ENCODE measurements at places on chromosomes 16 and 17. TPM values are rescaled to one million over a fixed set of nuclear protein-coding genes. Genes with fewer than 3 reads are reported as not detected.

GRCh38 chr17:57747221-57748017 is 2.3 kb upstream of the CCDC182 start:
- peaks cover 2% of the 10 kb centered on the region for H3K27me3 ChIP-seq
- DNase-seq, result peak; percentile 53
- H3K4me3 ChIP-seq, result no peak overlapping the region
- no peaks in the 10 kb centered on the region for H3K36me3 ChIP-seq

DNA sequence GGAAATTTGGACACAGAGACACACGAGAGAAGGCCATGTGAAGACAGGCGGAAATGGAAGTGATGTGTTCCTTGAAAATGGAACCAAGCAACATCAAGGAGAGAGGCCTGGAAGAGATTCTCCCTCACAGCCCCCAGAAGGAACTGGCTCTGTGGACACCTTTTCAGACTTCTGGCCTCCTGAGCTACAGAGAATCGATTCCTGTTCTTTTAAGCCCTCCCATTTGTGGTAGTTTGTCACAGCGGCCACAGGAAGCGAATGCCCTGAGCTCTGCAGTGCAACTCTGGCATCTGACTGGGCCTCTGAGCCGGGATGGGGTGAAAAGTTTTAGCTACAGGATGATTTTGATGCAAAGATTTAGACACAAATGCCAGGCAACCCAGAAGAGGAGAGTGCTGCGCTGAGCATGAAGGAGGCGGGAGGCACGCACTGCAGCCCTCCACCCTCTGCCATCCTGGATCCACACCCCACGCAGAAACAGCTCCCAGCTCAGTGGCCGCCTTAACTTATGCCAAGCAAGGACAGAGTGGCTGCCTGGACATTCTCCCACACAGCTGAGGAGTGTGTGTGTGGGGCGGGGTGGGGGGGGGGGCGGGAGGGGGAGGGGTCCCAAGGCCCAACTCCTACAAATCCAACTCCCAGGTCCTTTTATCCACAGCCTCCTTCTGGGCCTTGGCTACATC is 2.2 kb downstream of the TIMP2 start:
- H3K27ac ChIP-seq, result no peak overlapping the region
- peaks cover 10% of the 10 kb centered on the region for H3K4me1 ChIP-seq
- H3K4me3 ChIP-seq, result no peak overlapping the region
- no peak for DNase-seq
- no peaks in the 10 kb centered on the region for H3K36me3 ChIP-seq

DNA sequence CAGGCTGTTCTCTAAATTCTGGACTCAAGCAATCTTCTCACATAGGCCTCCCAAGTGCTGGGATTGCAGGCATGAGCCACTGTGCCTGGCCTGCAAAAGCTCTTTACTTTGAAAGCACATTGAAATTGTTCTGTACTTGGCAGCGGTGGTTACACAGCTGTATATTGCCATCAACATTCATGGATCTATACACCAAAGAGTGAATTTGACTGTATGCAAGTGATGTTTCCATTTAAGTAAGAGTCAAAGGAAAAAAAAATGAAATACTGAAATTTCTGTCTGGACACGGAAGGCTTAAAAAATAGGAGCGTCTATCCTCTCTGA is 450.6 kb upstream of the PSMD7 start:
- no peak for DNase-seq
- H3K4me1 ChIP-seq, result no peaks in the 10 kb centered on the region
- no peaks in the 10 kb centered on the region for H3K36me3 ChIP-seq
- H3K27me3 ChIP-seq, result no peaks in the 10 kb centered on the region

- no peaks in the 10 kb centered on the region for H3K36me3 ChIP-seq
- no peak overlapping the region for H3K27ac ChIP-seq
- no peak overlapping the region for H3K4me3 ChIP-seq
These were observed 5.9 kb downstream of the RNF222 start for GRCh38 chr17:8391711-8392110.

- no peak overlapping the region for H3K4me3 ChIP-seq
- peaks cover 36% of the 10 kb centered on the region for H3K36me3 ChIP-seq
- no peaks in the 10 kb centered on the region for H3K27me3 ChIP-seq
- DNase-seq, result peak; percentile 79
These were observed 80.1 kb downstream of the SOCS1 start for GRCh38 chr16:11175787-11176341.

GRCh38 chr17:20284022-20284421 is 183.3 kb downstream of the LGALS9B start:
- no peak overlapping the region for H3K4me3 ChIP-seq
- H3K4me1 ChIP-seq, result peaks cover 22% of the 10 kb centered on the region
- H3K27me3 ChIP-seq, result no peaks in the 10 kb centered on the region
- DNase-seq, result no peak
- H3K27ac ChIP-seq, result no peak overlapping the region

GRCh38 chr17:39904990-39905288 is 13.5 kb downstream of the GSDMB start:
- peaks cover 23% of the 10 kb centered on the region for H3K36me3 ChIP-seq
- no peaks in the 10 kb centered on the region for H3K27me3 ChIP-seq
- no peak for DNase-seq
- no peak overlapping the region for H3K4me3 ChIP-seq
- H3K27ac ChIP-seq, result no peak overlapping the region
- H3K4me1 ChIP-seq, result peaks cover 18% of the 10 kb centered on the region

- H3K27me3 ChIP-seq, result no peaks in the 10 kb centered on the region
- peak overlapping the region; percentile 99 for H3K4me3 ChIP-seq
- H3K4me1 ChIP-seq, result peaks cover 33% of the 10 kb centered on the region
These were observed 885 bp downstream of the ZNF207 start for GRCh38 chr17:32350666-32351418.

DNA sequence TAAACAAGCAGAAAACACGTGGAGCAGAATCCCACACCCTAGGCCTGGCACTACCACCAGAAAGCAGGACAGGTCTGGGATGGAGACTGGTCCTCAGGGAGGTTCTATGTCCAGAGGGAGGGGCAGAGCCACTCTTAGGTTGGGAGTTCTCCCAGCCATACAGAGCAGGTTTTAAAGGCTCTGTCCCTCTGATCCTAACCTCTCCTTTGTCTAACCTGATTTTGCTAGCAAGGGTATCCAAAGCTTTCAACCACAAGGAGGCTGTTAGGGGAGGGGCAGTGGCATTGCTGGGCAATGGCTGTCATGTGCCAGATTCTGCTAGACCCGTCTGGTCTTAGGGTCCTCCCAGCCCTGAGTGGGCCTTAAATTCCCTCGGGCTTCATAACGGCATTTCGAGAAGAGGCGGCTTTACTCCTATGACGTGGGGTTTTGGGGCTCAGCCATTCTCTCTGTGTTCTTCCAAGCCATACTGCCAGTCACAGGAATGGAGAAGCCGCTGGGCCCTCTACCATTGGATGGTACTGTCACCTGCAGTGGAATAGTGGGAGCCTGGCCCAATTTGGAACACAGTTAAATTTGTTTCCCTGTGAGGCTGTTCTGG is 5.7 kb downstream of the TPPP3 start:
- no peak overlapping the region for H3K4me3 ChIP-seq
- H3K27ac ChIP-seq, result no peak overlapping the region
- H3K36me3 ChIP-seq, result no peaks in the 10 kb centered on the region

DNA sequence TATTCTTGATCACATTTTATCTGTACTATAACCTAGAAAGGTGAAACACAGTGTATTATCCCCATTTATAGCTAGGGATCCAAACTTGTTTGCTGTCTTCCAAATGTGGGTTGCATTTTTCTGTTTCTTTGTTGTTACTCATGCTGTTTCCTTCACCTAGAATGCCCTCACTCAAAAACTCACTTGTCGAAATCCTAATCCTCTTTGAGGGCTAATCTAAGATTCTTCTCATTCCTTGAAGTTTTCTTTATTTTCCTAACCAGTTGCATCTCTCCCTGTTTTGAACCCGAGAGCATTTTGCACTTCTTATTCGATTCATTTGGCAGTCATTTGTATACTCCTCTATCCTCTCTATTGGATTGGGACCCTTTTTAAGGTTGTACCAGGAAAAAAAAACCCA is 9.6 kb downstream of the CALCOCO2 start:
- peaks cover 57% of the 10 kb centered on the region for H3K4me1 ChIP-seq
- no peak overlapping the region for H3K27ac ChIP-seq
- no peak overlapping the region for H3K4me3 ChIP-seq
- peaks cover 12% of the 10 kb centered on the region for H3K36me3 ChIP-seq

DNA sequence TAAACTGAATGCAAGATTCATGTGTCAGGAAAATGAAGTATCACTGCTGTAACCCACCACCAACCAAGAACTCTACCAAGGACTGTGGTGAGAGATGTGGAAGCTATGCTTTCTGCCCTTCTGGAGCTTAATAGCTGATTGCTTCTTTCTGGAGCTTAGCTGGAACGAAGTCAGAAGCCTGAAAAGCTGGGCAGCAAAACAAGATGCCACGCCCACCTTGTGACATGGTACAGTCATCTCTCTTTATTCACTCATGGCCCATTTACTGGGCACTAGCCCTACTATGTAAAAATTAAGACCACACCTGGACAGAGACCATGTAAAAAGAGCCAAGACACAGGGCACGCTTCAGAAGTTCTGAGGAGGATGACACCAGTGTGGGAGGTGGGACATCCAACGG is 48.1 kb downstream of the TEX2 start:
- peaks cover 17% of the 10 kb centered on the region for H3K36me3 ChIP-seq
- no peak for DNase-seq
- no peak overlapping the region for H3K4me3 ChIP-seq

GRCh38 chr16:58853854-58854791 is 120.0 kb upstream of the GOT2 start:
- H3K27me3 ChIP-seq, result peaks cover 3% of the 10 kb centered on the region
- no peak overlapping the region for H3K4me3 ChIP-seq
- no peaks in the 10 kb centered on the region for H3K36me3 ChIP-seq
- H3K27ac ChIP-seq, result no peak overlapping the region
- H3K4me1 ChIP-seq, result no peaks in the 10 kb centered on the region

GRCh38 chr17:34487626-34488025 is 91.8 kb upstream of the TMEM132E start:
- no peaks in the 10 kb centered on the region for H3K4me1 ChIP-seq
- peaks cover 31% of the 10 kb centered on the region for H3K27me3 ChIP-seq
- H3K36me3 ChIP-seq, result no peaks in the 10 kb centered on the region
- DNase-seq, result no peak

DNA sequence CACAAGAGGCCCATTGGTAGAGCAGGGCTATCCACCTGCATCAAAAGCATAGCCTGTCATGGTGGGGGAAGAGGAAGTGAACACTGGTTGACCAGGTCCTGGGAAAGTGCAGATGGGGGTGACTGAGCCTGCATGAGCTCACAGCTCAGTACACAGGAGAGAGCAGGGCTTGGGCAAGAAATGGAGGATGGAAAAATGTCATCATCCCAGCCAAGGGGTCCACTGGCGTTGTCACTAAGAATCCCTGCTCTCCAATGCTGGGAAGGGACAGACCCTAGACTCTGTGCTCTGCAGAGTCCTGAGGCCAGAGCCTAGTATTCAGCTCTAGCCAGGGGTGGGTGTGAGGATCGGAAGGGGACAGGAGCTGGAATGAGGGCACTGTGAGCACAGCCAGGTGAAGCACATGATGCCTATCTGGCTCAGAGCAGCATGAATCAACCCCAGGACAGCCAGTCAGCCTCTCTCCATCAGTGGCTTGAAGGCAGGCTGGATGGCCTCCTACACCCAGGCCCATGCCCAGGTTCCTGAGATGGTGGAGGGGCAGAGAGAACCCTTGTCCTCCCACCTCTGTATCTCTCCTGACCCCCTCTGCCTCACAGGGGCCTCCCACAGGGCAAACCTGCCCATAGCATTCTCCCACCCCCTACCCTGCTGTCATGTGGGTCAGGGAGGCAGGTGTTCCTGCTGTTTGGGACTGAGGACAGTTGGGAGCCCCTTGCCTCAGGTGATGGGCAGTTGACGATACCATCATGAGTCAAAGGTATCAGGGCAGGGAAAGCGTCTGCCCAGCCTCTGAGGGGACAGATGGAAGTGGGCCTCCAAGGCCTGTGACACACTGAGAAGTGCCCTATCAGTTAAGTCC is 13.8 kb upstream of the CTCF start:
- H3K36me3 ChIP-seq, result peaks cover 7% of the 10 kb centered on the region
- no peak for DNase-seq
- no peaks in the 10 kb centered on the region for H3K27me3 ChIP-seq
- peak overlapping the region; percentile 89 for H3K27ac ChIP-seq
- peaks cover 32% of the 10 kb centered on the region for H3K4me1 ChIP-seq
- no peak overlapping the region for H3K4me3 ChIP-seq

DNA sequence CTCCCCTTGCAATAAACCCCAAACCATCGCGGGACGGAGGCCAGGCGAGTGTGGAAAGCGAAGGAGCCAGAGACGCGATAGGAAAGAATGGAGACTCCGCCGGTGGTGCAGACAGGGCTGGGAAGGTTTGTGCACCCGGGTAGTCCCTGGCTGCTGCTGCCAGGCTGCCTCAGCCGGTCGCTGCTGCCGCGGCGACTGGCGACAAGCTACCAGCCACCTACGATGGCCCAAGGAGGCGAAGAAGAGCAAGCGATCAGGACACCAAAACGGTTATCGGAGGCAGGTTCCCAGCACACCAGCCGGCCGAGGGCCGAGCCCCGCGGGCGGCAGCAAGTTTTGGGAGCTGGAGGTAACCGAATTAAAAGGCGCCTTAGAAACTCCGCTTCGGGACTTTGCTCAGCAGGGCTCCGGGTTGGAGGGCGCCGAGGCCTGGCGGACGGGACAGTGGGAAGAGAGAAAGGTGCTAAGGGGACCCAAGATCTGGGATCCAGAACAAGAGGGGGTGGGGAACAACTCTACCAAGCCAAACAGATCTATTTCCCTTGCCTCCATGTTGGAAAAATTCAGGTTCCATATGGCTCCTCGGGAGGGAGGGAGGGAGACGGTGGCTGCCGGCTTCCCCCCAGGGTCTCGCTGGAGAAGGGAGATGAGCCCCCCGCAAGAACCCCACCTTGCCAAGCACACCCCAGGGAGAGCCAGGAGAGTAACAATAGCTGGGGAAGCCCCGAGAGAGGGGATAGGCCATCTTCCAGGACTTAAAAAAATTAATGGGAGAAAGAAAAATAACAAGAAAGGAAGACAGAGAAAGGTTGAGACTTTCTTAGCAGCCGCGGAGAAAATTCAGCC is 9.7 kb upstream of the HOXB2 start:
- peaks cover 6% of the 10 kb centered on the region for H3K27me3 ChIP-seq
- H3K36me3 ChIP-seq, result no peaks in the 10 kb centered on the region
- H3K27ac ChIP-seq, result no peak overlapping the region
- H3K4me3 ChIP-seq, result peak overlapping the region; percentile 80

DNA sequence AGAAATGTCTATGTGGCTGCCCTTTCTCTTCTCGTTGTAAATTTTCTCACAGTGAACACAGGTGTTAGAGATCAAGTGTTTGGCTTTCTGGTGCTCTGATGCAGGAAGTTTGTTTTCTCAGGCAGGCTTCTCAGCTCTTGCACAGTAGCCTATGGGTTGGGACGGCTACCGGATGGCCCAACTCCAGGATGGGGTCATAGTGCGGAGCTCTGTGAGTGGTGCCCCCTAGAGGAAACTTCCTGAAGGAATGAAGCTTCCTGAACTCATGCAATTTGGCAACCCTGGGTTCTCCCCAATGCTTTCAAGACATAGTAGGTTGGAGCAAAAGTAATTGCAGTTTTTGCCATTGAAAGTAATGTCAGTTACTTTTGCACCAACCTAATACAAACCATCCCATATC is 407.5 kb upstream of the HSBP1 start:
- H3K27me3 ChIP-seq, result no peaks in the 10 kb centered on the region
- H3K27ac ChIP-seq, result no peak overlapping the region
- no peaks in the 10 kb centered on the region for H3K4me1 ChIP-seq
- no peak for DNase-seq

The UNC45B gene
- 0.05 TPM for total RNA-seq

The SOX15 gene
- total RNA-seq, result not detected

The IRX3 gene
- 0.27 TPM for total RNA-seq

The MMP2 gene
- total RNA-seq, result not detected

The SAMD14 gene
- total RNA-seq, result 3.7 TPM

The KCNJ18 gene
- total RNA-seq, result not detected

The DNAH17 gene
- 0.21 TPM for total RNA-seq

The FNDC8 gene
- total RNA-seq, result not detected

The NOD2 gene
- total RNA-seq, result 17.9 TPM

The SLC12A3 gene
- total RNA-seq, result not detected

The KRTAP3-1 gene
- total RNA-seq, result not detected

The TNFRSF13B gene
- not detected for total RNA-seq

Measured in activated CD4-positive, alpha-beta memory T cell treated with anti-CD3 and anti-CD28 coated beads for 36 hours (primary cell).